Bone marrow (tissue), 2 donors: ENCODE measurements at places on chromosomes 5 and 9.

DNA sequence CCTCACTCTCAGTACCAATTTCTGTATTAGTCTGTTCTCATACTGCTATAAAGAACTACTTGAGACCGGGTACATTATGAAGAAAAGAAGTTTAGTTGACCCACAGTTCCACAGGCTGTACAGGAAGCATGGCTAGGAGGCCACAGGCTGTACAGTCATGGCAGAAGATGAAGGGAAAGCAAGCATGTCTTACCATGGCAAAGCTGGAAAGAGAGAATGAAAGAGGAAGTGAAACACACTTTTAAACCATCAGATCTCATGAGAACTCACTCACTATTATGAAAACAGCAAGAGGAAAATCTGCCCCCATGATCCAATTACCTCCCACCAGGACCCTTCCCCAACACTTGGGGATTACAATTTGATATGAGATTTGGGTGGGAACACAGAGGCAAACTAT lies 698.8 kb downstream of the CDH9 start:
- DNase-seq: no peak

DNA sequence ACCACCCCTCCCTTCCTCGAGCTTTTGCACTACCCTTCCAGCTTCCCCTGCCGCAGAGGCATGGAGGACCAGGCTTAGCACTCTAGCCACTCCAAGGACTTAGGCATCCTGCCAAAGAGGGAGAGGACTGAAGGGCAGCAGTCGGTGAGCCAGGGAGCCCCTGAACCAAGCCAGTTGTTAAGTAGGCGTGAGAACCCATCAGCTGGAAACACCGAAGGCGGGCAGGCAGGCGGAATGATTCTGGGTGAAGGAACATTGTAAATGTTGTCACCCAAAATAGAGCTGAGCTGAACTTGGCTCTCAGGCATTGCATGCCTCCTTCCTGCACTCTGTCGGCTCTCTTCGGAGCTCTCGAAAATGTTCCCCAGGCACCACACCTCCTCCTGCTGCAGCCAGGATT lies 42.8 kb downstream of the NRG2 start:
- no peak for DNase-seq

DNA sequence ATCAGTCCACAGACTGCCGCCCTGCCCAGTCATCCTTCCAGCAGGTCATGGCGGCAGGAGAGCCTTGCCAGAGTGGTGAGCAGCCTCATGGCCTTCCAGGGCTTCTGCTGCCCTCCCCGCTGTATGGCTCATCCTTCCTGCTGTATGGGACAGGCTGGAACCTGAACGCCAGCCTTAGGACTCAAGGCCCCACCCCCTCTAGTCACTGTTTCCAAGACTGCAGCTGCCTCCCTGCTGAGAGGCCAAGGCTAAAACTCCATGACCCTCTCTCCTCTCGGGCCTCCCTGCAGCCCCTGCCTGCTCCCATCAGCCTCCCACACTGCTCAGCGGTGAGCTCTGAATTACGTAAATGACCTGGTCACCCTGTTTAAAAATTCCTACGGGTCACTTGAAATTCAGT lies 227.5 kb downstream of the AGTPBP1 start:
- DNase-seq: no peak

GRCh38 chr5:150313501-150313900 lies 10.8 kb upstream of the ARSI start:
- DNase-seq: no peak

GRCh38 chr9:79287708-79288290 lies 284.0 kb upstream of the TLE4 start:
- no peak for DNase-seq

DNA sequence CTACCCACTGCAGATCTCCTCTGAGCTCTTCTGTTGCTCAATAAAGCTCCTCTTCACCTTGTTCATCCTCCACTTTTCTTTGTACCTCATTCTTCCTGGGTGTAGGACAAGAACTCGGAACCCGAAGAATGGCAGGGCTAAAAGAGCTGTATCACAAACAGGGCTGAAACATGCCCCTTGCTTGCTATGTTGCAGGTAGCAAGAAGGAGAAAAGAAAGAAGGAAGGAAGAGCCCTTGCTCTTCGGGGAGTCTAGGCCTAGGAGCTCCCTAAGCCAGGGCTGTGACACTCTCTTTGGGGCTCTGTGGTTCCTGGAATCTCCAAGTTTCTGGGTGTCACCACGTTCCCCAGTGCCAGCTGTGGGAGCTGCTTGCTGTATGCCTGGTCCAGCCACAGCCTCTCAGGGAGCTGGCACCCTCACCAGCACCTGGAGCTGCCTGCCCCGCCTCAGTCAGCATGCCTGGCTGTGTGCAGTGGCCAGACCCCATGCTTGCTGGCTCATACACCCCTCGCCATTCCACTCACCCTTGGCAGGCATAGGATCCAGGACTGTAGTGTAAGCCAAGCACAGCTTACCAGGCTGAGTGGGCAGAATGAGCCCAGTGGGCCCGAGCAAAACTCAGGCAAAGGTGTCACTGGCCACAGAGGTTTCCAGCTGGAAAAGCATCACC lies 274.8 kb upstream of the ADRA1B start:
- DNase-seq: no peak

- DNase-seq: no peak
Measured at GRCh38 chr5:1420211-1421195, 24.7 kb downstream of the SLC6A3 start.
